OCI-LY7 (cell line): ENCODE measurements at places on chromosomes 6 and 20. TPM values are rescaled to one million over a fixed set of nuclear protein-coding genes. Genes with fewer than 3 reads are reported as not detected.

GRCh38 chr6:142728910-142729481, 216.0 kb downstream of the HIVEP2 start:
- DNase-seq, result peak; percentile 13

DNA sequence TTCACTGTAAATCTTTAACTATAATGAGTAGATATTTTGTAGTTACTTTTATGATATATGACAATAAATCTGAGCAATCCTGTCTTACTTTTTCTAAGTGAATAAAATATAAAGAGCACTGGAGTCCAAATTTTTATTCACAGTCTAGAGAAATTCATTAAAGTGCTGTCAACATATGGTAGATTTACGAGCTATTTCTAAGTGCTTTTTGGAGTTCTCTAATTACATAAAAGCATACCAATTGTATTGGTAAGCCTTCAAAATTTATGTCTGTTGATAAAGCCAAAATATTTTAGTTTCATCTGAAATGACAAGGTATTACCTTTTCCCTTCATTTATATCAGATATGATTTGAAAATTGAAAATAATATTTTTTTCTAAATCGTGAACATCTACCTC, 75.4 kb downstream of the MAN1A1 start:
- no peak for DNase-seq

DNA sequence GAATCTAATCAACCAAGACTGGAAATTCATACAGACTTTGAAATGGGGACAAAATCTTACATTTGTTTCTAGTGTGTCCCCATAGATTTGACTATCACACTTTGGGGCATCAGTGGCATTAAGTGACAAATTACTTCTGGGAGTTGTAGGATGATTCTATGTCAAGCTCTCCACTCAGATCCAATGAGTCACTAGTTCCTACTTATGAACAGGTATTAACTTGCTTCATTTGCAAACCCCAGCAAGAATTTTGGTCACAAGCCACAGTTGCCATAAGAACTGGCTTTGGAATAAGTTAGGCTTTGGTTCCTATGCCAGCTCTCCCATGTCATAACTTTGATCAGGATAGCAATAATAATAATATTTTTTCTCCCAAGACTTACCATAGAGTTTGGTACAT, 77.6 kb upstream of the PTPRK start:
- no peak for DNase-seq

DNA sequence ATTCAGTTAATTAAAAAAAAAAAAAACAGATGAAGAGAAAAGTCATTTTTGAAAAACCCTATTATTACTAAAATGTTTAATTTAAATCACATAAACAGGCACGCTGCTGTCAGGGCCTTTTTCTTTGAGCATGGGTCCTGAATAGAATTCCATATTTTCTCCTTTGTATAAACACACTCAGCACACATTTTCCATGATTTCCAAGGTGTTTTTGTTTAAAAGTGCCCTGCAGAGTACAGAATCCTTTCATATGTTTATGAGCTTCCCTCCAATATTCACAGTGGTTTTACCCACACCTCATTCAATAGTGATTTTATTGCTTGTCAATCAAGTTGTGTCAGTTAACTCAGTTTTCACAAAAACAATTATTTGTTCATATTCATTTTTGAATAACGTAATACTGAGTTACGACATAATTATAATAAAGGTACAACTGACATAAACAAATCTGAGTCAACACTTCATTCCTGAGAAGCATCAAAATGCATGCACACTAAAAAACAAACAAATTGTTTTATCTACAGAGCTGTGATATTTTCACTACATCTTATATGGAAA, 15.2 kb downstream of the SLC35B3 start:
- DNase-seq, result no peak

DNA sequence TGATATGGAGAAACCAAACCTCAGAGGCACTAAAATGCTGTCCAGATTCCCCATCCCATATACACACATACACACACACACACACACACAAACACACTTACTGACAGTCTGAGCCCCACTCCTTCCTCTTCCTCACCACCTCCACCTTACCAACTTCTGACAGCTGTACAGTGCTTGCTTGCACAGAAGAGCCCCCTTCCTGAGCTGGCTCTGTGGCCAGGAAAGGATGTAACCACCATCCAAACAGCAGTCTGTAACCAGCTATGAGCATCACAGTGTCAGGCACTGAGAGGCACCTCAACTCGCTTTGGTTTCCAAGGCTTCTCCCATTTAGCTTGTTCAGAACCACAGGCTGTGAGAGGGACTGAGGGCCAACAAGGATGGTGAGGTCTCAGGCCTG, 5.9 kb upstream of the C6orf136 start:
- peak; percentile 8 for DNase-seq

Gene CLDN20
- not detected in 2 replicates for total RNA-seq

DNA sequence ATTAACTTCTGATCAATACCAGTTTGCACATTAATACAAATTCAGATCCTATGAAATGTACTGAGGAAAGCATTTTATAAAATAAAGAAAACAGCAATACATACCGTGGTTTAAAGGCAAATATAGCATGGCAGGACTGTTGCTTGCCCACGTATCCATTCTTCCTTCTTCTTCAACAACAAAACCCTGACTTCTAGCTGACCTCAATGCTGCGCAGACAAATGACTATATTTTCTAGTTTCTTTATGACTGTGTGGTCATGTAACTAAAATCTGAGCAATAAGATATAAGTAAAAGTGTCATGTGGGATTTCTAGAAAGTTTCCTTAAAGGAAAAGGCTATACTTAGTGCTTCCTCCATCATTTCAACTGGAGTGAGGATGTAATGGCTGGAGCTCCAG, 85.0 kb downstream of the CDC40 start:
- DNase-seq, result no peak

Gene OOEP
- total RNA-seq, result not detected in 2 replicates

GRCh38 chr6:156174031-156174890, 602.9 kb upstream of the ARID1B start:
- no peak for DNase-seq

Gene PBOV1
- not detected in 2 replicates for total RNA-seq

Gene EEF1A2
- total RNA-seq, result 0.92 TPM in 1 of 2 replicates, not detected in the other

DNA sequence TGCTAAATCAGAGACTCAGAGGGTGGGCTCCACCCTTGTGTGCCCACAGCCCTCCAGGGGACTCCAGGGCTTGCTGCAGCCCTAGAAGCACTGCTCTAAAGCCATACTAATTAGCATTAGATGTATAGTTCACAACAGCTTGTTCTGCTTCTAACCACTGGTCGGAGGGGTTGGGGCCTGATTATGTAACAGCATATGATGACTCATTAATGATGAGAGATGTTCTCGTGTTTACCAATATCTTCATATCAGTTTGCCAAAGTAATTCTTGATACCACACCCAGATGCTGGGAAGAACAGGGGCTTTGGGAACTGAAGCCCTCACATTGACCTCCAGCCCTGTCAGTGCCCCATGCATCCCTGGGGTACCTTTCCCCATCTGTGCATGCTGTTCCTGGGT, 104.1 kb upstream of the FOXA2 start:
- DNase-seq, result no peak

DNA sequence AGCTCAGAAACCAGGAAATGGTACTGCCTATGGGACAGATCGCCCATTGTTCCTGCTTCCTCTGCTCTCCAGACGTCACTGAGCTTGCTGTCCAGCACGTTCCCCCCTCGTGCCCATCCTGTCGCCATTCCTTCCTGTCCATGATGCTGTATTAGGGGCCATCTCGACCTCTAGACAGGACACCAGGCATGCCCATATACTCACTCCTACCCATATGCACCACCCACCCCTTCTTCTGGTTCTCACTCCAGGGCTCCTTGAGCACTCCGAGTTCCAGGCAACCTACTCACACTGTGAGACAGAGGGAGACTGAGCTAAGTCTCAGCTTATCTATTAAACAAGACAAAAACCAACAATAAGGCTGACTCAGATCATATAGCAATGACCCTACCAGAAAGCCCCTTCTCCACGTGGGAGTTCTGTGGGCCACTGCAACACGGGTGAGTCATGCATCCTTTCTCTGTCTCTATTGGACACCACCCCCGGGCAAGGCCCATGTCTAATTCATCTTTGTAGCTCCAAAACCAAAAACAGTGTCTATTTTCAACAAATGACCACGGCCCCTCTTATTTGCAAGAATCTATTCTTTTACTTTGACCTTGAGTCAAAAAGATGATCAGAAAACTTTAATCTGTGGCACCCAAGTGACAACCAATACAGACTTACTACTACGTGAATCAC, 65.7 kb downstream of the PSMG4 start:
- no peak for DNase-seq

DNA sequence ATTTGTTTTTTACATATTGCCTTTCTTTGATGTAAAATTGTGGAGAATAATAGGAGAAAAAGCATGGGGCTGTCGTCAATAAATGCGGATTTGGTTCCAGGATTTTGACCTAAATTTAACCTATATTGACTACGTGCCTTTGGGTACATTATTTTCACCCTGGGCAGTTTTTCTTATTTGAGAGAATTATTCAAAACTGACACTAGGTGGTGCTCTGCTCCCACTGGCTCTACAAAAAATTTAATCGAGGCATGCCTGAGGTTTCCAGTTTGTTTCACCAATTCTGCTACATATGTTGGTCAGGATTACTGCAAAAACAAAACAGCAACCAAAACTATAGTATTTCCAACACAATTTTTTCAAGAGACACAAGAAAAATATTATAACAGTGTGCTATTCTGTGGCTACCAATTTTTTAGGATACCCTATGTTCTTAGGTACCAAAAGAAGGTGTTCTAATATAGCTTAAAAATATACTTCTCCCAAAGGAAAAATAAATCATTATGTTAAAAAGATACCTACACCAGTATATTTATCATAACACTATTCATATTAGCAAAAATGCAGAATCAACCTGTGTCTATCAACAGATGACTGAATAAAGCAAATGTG, 48.6 kb upstream of the FABP7 start:
- peak; percentile 18 for DNase-seq

Gene TTI1
- total RNA-seq, result 26.5 and 28.7 TPM in 2 replicates

DNA sequence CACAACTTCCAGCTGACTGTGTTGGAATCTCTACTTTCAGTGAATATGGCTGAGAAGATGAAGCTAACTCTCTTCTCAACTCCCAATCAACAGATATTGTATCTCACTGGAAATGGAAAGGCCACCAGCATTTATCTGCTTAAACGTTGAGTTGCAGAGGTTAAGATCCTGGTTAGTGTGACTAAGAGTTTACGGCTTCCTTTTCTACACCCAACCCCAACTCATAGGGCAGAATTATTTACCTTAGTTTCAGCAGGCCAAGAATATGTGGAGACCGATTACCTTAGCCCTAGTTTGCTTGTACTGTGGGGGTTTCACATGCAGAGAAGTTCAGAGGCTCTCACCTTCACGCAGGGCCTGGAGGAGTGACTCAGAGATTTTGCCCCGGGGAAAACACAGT, 1026.6 kb downstream of the EYS start:
- no peak for DNase-seq

Gene BTN1A1
- 1.0 and 1.1 TPM in 2 replicates for total RNA-seq

DNA sequence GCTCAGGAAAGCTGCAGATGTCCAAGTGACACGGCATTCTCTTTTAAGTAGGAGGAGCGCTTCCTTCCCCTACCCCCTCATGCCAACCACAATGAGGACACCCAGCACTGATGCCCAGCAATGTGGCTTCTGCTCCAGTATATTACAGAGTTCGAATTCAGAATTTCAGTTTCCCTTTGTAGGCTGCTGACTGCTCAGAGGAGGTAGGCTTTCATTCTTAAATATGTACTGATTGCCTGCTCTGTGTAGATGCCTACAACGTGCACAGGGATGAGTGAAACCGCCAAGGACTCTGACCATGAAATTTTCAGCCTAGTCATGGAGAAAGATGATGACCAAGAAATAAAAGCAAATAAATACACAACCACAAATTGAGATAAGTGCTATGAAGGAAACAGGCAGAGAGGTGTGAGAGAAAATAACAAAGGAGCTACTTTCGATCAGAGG, 50.9 kb upstream of the TNFAIP3 start:
- DNase-seq, result no peak
